Psoas muscle (tissue), 8 donors: ENCODE measurements at places on chromosomes 12 and 14. TPM values are rescaled to one million over a fixed set of nuclear protein-coding genes. Genes with fewer than 3 reads are reported as not detected.

GRCh38 chr12:79834712-79835376 is 100.1 kb downstream of the PPP1R12A start:
- DNase-seq = no peak

- no peak for DNase-seq
Observed at GRCh38 chr14:58098507-58098906, 53.5 kb downstream of the ARMH4 start.

- DNase-seq = no peak
Observed at GRCh38 chr14:69204753-69205152, 13.5 kb downstream of the EXD2 start.

GRCh38 chr14:31169877-31170276 is 37.7 kb downstream of the HECTD1 start:
- no peak for DNase-seq

GRCh38 chr12:9961901-9962300 is 9.3 kb upstream of the CLEC12A start:
- DNase-seq = no peak

DNA sequence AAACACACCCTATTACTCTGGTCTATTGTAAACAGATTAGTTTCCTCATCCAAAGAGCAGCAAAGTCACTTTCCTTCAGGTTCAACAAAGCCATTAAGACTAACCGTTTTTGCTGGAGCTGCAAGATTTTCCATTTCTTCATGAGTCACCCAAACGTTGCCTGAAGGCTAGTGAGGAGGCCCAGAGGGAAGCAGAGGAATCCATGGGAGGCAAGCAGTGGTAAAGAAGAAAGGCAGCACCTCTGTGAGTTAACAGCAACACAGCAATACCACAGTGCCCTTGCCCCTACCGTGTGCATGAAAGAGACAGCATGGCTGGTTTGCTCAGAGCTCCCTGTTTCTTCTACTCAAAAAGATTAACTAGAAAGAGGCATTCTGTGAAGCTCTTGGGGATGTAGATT is 206.3 kb downstream of the ACSS3 start:
- no peak for DNase-seq

DNA sequence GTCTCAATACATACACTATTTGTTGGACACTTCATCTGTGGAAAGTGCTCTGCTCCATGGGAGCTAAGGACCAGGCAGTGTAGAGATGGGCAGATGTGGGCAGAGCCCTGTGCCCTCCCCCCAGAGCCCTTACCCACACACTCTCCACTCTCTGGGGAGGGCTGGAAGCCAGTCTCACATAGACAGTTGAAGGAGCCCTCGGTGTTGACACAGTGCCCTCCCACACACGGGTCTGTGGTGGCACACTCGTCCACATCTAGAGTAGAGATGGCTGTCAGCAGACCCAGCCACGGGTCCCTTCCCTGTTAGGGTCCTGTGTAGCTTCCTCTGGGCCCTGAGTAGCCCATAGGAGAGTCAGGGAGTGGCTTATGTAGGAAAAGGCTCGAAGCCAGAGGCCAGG is 14.3 kb downstream of the ISCA2 start:
- no peak for DNase-seq

- DNase-seq = no peak
Observed at GRCh38 chr12:32273712-32274111, 125.6 kb upstream of the FGD4 start.

DNA sequence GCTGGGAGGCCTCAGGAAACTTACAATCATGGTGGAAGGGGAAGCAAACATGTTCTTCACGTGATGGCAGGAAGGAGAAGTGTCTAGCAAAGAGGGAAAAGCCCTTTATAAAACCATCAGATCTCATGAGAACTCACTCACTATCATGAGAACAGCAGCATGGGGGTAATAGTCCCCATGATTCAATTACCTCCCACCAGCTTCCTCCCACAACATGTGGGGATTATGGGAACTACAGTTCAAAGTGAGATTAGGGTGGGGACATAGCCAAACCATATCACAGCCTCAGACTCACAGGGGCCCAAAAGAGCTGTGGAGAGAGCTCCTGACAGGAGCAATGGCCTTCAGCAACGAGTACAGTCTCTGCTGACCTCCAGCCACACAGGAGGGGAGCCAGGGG is 151.4 kb downstream of the GXYLT1 start:
- DNase-seq = no peak

- DNase-seq = no peak
Observed at GRCh38 chr14:26870096-26870495, 272.3 kb upstream of the NOVA1 start.

DNA sequence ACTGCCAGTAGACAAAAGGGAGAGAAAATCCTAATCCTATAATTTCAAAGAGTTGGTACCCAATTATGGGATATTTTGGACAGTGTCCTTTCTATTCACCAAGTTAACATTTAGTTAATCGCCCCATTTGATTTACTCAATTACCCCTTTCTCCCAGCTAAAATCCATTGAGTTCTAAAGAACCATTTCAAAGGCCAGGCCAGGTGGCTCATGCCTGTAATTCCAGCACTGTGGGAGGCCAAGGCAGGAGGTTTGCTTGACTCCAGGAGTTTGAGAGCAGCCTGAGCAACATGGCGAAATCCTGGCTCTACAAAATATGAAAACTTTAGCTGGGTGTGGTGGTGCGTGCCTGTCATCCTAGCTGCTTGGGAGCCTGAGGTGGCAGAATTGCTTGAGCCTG is 5.5 kb upstream of the GPR19 start:
- DNase-seq = no peak

GRCh38 chr12:125882141-125882540 is 816.9 kb downstream of the AACS start:
- no peak for DNase-seq

DNA sequence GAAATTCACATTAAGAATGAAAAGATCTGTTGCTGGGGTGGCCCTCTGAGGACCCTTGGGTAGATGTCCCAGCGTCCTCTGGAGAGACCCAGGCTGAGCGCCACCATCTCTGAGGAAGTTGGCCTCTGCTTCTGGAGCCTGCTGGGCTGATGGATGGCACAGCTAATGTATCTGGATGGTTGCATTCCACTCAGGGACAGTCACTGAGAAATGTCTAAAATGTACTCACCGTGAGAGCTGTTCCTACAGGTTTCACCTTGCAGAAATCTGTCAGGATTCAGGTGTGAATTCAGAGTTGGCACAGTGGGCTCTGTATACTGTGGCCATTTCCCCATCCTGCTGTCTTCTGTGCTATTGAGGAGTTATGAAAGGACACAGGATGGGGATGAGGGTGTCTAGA is 247.2 kb downstream of the AACS start:
- DNase-seq = no peak

GRCh38 chr14:103103461-103104388 is 9.2 kb downstream of the EXOC3L4 start:
- DNase-seq = peak; percentile 77

DNA sequence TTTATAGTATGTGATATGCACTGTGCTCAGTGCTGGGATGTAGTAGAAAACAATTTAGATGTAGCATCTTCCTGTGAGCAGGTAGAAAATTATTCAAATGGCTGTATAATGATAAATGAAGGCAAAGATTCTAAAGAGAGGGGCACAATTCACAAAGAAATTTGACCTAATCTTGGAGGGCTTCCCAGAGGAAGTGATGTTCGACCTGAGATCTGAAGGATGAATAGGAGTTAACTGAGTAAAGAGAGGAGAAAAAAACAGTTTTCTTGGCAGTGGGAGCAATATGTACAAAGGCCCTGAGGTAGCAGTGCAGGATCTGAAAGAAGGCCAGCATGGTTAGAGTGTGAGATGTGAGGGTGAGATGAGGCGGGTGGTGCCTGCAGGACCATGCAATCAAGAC is 15.2 kb downstream of the RPH3A start:
- no peak for DNase-seq

DNA sequence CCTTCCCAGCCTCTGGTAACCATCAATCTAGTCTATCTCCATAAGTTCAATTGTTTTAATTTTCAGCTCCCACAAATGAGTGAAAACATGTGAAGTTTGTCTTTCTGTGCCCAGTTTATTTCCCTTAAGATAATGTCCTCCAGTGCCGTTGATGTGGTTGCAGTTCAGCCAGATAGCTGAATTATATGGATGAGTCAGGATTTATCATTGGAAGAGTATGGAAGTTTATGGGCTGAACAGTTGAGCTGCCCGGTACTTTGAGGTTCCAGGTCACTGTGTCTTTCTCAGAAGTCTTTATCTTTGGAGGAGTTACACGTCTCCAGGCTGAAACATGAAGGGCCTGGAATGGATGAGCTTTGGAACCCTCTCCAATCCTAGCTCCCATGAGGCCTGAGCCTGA is 120.1 kb downstream of the ASCL4 start:
- DNase-seq = no peak

DNA sequence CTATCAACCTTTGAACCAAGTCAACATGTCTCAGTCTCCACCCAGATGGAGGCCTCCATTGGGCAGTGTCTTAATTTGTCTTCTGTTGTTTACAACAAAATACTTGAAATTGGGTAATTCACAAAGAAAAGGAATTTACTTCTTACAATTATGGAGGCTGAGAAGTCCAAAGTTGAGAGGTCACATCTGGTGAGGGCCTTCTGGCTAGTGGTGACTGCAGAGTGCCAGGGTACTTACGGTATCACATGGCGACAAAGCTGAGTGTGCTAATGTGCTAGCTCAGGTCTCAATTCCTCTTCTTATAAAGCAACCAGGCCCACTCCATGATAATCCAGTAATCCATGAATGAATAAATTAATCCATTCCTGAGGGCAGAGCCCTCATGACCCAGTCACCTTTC is 4.7 kb downstream of the NID2 start:
- no peak for DNase-seq

DNA sequence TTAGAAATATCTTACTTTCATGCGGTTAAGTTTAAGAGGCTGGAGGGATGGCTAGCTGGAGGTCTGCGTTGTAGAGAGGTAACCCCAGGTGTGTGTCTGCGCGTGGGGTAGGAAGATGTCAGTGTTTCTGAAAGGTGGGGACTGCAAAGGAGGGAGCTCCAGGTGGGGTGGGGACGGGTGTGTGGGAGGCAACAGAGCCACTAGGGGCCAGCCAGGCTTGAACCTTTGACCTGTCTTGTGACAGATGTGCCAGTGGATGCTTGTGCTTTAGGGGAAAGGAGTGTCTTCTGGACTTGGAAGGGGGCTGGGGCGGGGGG is 841 bp downstream of the GLI1 start:
- DNase-seq = no peak

DNA sequence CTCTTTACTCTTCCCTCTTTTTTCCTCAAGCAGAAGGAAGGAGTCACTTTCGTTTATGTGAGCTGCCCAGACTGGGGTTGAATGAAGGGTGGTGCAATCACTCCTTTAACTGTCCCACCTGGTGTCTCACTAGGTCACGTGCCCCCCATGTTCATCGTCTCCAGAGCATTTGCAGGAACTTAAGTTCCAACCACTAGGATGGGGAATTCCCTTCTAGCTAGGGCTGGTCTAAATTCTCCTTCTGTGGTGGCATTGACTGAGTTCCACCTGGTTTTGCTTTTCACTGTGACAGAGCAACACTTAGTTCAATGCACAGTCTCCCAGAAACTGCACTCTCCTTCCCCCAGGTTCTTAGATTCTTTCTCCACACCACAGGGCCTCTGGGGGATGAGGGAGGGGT is 9.5 kb downstream of the FANCM start:
- no peak for DNase-seq

GRCh38 chr12:4567073-4567881 is 5.3 kb downstream of the DYRK4 start:
- no peak for DNase-seq

- DNase-seq = peak; percentile 65
Observed at GRCh38 chr12:12788675-12789368, 3.4 kb downstream of the APOLD1 start.

GRCh38 chr14:103736546-103737431 is 21.2 kb downstream of the ZFYVE21 start:
- no peak for DNase-seq

Gene KRT78
- total RNA-seq = not detected

Gene NDRG2
- 714 TPM for total RNA-seq

Gene TNS2
- total RNA-seq = 55.5 TPM

Gene PPFIA2
- 1.2 TPM for total RNA-seq

Gene DEPDC4
- total RNA-seq = 1.4 TPM

Gene WNT5B
- 1.1 TPM for total RNA-seq

Gene RDH16
- total RNA-seq = 0.32 TPM

Gene DUSP6
- total RNA-seq = 12.3 TPM

Gene C12orf50
- not detected for total RNA-seq

Gene SOX5
- 2.4 TPM for total RNA-seq

Gene RNU4-1
- 1,144 TPM for total RNA-seq
